Inflammatory macrophage (primary cell): ENCODE measurements at places on chromosomes 3 and 15.

GRCh38 chr15:29132735-29133181 is 136.9 kb downstream of the NSMCE3 start:
- DNase-seq: no peak

DNA sequence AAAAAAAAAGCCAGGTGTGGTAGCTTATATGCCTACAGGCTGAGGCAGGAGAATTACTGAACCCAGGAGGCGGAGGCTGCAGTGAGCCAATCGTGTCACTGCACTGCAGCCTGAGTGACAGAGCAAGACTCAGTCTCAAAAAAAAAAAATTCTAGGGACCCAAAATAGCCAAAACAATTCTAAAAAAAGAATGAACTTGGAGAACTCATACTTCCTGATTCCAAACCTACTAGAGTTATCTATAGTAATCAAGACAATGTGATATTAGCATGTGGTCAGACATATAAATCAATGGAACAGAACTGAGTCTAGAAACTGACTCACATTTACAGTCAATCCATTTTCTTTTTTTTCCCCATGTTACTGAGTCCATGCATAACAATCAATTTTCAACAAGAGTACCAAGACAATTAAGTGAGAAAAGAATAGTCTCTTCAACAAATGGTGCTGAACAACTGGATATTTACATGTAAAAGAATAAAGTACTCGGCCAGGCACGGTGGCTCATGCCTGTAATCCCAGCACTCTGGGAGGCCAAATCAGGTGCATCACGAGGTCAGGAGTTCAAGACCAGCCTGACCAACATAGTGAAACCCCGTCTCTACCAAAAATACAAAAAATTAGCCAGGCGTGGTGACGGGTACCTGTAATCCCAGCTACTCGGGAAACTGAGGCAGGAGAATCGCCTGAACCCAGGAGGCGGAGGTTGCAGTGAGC is 11.9 kb downstream of the PRKAR2A start:
- no peak for DNase-seq

- no peak for DNase-seq
Observed at GRCh38 chr3:111581403-111582119, 13.6 kb downstream of the ZBED2 start.

DNA sequence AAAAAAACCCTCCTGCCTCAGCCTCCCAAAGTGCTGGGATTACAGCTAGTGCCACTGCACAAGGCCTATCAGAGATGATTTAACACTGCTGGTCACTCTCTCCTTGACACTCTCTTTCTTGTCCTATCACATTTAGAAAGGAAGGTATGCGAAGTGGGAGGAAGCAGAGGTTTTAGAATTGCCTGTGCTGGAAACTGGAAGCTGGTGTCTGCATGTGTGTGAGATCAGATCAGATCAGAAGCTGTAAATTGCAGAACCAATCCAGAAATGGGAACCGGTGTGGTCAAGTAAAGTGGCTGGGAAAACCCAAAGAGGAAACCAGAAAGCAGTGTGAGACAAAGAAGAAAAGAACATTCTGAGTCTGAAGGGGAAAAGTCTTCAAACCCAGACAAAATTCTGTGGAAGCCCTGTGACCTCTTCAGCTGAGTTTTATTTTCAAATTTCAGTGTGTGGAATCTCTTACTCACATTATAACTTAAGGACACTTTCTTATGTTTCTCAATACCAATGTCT is 2.8 kb downstream of the EFHB start:
- peak; percentile 89 for DNase-seq

- DNase-seq: no peak
Observed at GRCh38 chr3:43477600-43477999, 144.2 kb downstream of the ANO10 start.

- DNase-seq: no peak
Observed at GRCh38 chr3:127097072-127097405, 95.9 kb upstream of the PRR23E start.

GRCh38 chr3:192940129-192940528 is 22.5 kb upstream of the MB21D2 start:
- no peak for DNase-seq
